T-helper 2 cell treated with Interferon-gamma antibody and Interleukin-4, amounts not matched to agents 5 μg/mL and 100 μg/mL, for 36 hours (primary cell): ENCODE measurements at places on chromosomes 6 and 20.

GRCh38 chr20:63448031-63448430 lies 24.4 kb downstream of the KCNQ2 start:
- no peak for DNase-seq

DNA sequence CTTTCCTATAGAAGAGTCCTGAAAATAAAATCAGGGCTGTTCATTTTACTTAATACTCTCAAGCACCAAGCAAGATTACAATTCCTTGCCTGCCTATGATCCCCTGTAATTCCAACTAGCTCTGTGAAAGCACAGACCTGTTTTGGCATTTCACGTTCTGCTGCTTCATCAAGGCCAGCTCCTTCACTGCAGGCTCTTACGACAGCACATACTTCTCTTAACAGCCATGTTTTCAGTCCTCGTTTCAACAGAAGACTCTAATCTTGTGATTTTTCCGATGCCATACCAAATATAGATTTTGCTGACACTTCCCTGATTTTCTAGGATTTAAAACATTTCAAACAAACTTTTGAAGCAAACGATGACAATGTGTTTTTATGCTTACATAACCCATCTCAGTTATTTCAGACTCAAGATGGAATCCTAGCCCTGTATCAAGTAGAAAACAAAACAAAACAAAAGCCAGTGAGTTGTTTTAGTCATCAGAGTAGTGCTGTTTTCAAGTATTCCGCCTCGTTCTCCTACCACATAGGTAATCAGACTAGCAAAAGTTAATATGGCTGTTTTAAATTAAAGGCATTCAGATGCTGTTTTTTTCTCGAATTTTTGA lies 616.5 kb upstream of the CITED2 start:
- no peak for DNase-seq

- no peak for DNase-seq
Observed at GRCh38 chr6:127737768-127738167, 160.8 kb downstream of the C6orf58 start.

GRCh38 chr20:64231621-64232550 lies 23.7 kb upstream of the PCMTD2 start:
- no peak for DNase-seq

DNA sequence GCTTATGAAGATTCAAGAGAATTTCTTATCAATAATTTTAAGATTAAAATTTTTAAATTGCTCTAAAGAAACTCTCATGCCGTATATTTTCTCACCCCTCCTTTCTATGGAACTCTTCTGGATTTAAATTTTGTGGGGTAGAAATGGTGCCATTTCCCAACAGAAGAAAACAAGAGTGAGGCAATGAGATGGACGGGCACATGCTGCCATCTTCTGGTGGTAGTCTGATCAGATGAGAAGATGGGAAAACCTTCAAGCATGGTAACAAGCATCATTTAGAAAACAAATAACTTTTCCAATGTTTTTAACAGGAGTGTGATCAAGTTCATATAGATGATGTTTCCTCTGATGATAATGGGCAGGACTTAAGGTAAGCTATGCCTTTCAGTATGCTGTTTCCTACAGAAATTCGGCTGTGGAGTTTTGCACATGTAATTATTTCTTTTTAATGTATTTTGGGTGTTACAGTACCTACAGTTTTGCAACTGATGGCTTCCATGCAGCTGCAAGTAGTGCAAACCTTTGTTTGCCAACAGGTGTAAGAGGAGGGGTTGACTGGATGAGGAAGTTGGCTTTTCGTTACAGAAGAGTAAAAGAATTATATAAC lies 271.4 kb downstream of the EYA4 start:
- DNase-seq = no peak

GRCh38 chr20:62560162-62560561 lies 82.1 kb upstream of the SLCO4A1 start:
- no peak for DNase-seq

GRCh38 chr6:34177181-34177591 lies 31.3 kb upstream of the GRM4 start:
- no peak for DNase-seq

DNA sequence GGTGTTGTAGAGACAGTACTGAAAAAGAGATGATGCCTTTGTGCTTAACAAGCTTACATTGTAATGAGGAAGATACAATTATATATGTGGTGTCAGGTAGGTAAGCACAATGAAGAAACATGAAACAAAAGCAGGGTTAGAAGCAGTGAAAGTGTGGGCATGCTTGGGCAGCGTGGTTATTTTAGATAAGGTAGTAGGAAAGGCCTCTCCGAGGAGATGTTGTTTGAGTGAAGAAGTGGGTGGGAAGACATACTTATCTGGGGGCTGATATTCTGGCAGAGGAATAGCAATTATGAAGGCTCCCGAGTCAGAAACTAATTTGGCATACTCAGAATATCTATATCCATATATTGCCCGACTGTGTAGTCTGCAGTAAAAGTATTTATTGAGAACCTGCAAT lies 4.7 kb downstream of the CDKAL1 start:
- no peak for DNase-seq

- no peak for DNase-seq
Observed at GRCh38 chr20:2814587-2815051, at the start of gene C20orf141. Gene C20orf141 (plus strand): TSS chr20:2814987. CDS start chr20:2815185, 198 bp downstream.

- no peak for DNase-seq
Observed at GRCh38 chr6:127539272-127539671, 20.1 kb upstream of the MTCL3 start.

DNA sequence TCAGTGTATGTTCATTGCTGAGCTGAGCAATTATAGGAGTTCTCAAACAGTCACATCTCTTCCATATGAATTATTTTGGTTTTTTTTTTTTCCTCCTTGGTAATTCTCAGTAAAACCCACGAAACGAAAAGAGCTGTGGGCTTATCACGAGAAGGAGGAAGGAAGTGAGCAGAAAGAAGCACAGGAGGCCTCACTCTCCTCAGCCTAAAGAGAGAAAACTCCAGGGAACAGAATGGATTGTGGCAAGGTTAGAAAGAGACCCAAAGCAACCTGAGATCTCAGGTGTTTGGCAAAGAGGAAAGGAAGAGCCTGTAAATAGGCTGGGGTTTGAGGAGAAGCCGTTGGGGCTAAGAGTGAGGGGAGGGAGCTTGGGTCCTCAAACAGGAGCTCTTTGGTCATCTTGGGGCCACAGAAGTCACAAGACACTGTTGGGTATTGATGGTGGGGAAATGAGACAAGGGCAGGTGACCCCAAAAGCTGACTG lies 67.8 kb upstream of the CITED2 start:
- no peak for DNase-seq

- DNase-seq = no peak
Observed at GRCh38 chr20:62475772-62476055, at the start of gene GATA5. Gene GATA5 (minus strand): TSS chr20:62475995. CDS start chr20:62475521, 474 bp downstream.

GRCh38 chr6:43999628-44000027 lies 127.6 kb downstream of the MRPL14 start:
- no peak for DNase-seq

GRCh38 chr20:16216227-16216913 lies 356.9 kb downstream of the KIF16B start:
- DNase-seq = no peak
